Immature natural killer cell (primary cell): ENCODE measurements at places on chromosomes 12 and 14. TPM values are rescaled to one million over a fixed set of nuclear protein-coding genes. Genes with fewer than 3 reads are reported as not detected.
A peak's percentile ranks its signal among the peaks of the same experiment; 100 is the strongest.

GRCh38 chr14:22471545-22472121 is 117.4 kb downstream of the DAD1 start:
- DNase-seq: no peak
- peaks cover 6% of the 10 kb centered on the region for H3K36me3 ChIP-seq
- H3K27ac ChIP-seq: peak overlapping the region; percentile 97
- peak overlapping the region; percentile 43 for H3K4me3 ChIP-seq
- peaks cover 100% of the 10 kb centered on the region for H3K4me1 ChIP-seq
- H3K27me3 ChIP-seq: no peaks in the 10 kb centered on the region

DNA sequence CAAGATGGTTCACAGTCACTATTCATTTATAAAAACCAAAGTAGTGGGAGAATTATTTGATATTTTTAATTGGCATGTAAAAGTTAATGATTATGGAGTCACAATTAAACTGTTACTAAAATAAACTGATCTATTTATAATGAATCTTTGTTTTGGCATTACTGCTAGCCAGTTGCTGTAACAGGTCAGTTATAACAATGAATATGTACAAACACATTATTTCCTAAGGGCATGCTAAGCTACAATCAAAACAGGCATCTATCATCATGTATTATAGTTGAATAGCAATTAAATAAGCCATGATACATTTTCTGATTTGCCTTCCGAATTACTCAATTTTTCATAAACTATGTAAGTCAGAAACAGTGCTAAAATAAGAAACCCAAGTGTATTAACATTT is 518.3 kb downstream of the SLC16A7 start:
- peaks cover 2% of the 10 kb centered on the region for H3K27me3 ChIP-seq
- no peak for DNase-seq
- H3K4me3 ChIP-seq: no peak overlapping the region
- H3K4me1 ChIP-seq: no peaks in the 10 kb centered on the region

The TGFB3 gene
- polyA plus RNA-seq: not detected

GRCh38 chr12:6042446-6042845 is 82.0 kb downstream of the VWF start:
- peaks cover 3% of the 10 kb centered on the region for H3K27me3 ChIP-seq
- no peak overlapping the region for H3K27ac ChIP-seq
- no peak for DNase-seq
- no peak overlapping the region for H3K4me3 ChIP-seq
- H3K4me1 ChIP-seq: peaks cover 6% of the 10 kb centered on the region
- H3K36me3 ChIP-seq: no peaks in the 10 kb centered on the region

DNA sequence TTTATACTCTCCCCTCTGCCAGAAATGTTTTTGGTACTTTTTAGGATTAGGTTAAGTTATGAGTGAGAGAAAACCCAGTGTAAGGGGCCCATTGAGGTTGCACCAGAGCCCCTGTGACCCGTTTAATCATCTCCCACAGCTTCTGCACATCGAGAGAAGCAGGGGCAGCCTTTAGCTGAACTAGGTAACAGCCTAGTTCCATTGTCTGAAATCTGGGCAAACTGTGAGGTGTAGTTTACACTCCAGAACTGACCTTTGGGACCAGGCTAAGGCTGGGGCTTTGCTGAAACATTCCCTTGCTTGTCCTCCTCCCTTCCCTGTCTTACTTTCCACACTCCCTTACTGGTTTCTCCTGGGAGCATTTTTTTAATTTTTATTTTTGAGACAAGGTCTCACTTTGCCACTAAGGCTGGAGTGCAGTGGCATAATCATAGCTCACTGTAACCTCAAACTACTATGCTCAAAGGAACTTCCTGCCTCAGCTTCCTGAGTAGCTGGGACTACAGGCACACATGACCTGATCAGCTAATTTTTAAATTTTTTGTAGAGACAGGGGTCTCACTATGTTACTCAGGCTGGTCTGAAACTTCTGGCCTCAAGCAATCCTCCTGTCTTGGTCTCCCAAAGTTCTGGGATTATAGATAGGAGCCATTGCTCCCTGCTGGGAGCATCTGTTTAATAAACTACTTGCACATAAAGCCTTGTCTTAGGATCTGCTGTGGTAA is 25.9 kb upstream of the DHRS2 start:
- H3K4me1 ChIP-seq: peaks cover 30% of the 10 kb centered on the region
- H3K27me3 ChIP-seq: peaks cover 4% of the 10 kb centered on the region
- DNase-seq: peak; percentile 28
- peak overlapping the region; percentile 97 for H3K27ac ChIP-seq
- no peaks in the 10 kb centered on the region for H3K36me3 ChIP-seq
- peak overlapping the region; percentile 71 for H3K4me3 ChIP-seq

- no peaks in the 10 kb centered on the region for H3K36me3 ChIP-seq
- H3K27me3 ChIP-seq: peaks cover 8% of the 10 kb centered on the region
- no peak overlapping the region for H3K27ac ChIP-seq
- no peak for DNase-seq
- H3K4me3 ChIP-seq: no peak overlapping the region
Measured at GRCh38 chr14:100750762-100751699, 24.3 kb downstream of the DLK1 start.

DNA sequence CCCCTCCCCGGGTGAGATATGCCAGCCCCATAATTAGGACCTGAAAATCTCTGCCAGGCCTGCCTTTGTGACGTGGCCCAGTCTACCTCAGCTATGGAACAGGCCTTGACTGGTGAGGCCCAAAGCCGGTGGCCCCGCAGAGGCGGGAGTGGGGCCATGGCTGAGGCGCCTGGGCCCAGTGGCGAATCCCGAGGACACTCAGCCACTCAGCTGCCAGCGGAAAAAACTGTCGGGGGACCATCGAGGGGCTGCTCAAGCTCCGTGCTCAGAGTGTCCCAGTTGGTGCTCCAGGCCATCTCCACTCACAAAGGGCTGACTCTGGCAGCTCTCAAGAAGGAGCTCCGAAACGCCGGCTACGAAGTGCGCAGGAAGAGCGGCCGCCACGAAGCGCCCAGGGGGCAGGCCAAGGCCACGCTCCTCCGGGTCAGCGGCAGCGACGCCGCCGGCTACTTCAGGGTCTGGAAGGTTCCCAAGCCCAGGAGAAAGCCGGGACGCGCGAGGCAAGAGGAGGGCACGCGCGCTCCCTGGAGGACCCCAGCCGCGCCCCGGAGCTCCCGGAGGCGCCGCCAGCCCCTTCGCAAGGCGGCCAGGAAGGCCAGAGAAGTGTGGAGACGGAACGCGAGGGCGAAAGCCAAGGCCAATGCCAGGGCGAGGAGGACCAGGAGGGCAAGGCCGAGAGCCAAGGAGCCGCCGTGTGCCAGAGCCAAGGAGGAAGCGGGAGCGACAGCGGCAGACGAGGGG is 21.4 kb downstream of the ZNF641 start:
- no peaks in the 10 kb centered on the region for H3K36me3 ChIP-seq
- peaks cover under 1% of the 10 kb centered on the region for H3K4me1 ChIP-seq
- H3K4me3 ChIP-seq: no peak overlapping the region
- no peaks in the 10 kb centered on the region for H3K27me3 ChIP-seq

DNA sequence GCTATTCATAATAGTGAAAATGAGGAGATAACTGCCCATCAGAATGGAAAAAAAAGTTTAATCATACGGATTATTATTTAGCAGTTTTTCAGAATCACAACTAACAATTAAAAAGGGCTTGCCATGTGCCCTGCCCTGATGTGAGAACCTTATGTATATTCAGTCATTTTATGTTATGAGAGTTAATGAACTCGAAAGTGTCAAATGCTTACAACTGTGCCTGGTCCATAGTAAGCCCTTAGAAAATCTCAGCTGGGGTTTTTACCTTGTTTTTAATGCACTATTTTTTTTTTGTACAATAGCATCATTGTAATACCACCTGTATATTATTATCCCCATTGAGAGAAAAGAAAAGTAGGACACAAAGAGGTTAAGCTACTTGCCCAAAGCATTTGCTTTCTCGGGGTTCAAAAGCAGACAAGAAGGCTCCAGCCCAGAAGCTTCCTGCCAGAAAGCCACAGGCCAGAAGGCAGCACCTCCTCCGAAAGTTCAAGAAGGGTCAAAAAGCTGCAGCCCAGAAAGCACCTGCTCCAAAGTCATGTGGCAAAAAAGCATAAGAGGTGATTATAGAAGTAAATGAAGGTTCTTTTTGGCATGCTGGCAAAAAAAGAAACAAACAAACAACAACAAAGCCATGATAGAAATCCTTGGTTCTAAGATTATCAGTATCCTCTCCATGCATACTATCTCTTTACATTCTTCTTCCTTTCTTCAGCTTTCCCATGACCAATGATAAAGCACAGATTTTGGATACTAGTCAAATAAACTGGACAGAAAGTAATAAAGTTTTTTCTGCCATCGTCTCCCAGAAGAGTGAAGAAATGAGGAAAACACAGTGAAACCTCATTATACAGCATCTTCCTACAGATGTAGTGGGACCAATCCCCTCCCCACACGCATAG is 59.1 kb upstream of the NAP1L1 start:
- peaks cover 21% of the 10 kb centered on the region for H3K4me1 ChIP-seq
- no peak overlapping the region for H3K27ac ChIP-seq
- H3K36me3 ChIP-seq: no peaks in the 10 kb centered on the region
- DNase-seq: peak; percentile 20
- H3K27me3 ChIP-seq: peaks cover 3% of the 10 kb centered on the region

DNA sequence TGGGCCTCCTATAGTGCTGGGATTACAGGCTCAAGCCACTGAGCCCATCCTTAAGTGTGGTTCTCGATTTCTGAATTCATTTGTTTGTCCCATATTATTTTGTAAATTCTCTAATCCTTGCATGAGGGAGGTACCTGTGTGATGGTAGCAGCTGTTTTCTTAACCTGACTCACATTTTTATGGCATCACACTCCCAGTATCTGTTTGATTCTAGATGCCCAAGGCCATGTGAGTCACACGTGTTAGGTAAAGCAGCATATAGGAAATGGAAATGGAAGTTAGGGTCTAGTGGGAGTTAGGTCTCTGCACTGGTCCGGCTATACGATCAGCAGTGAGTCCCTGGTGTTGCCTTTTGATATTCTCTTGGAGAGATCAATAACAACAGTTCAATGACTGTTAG is 198.1 kb downstream of the ERC1 start:
- no peak overlapping the region for H3K27ac ChIP-seq
- H3K36me3 ChIP-seq: peaks cover 39% of the 10 kb centered on the region
- no peaks in the 10 kb centered on the region for H3K4me1 ChIP-seq

The CLEC4D gene
- polyA plus RNA-seq: not detected

GRCh38 chr12:51472984-51473383 is 48.4 kb downstream of the SLC4A8 start:
- H3K4me3 ChIP-seq: no peak overlapping the region
- no peaks in the 10 kb centered on the region for H3K4me1 ChIP-seq
- no peaks in the 10 kb centered on the region for H3K27me3 ChIP-seq
- peaks cover 25% of the 10 kb centered on the region for H3K36me3 ChIP-seq

- peaks cover 28% of the 10 kb centered on the region for H3K36me3 ChIP-seq
- H3K4me3 ChIP-seq: no peak overlapping the region
- no peaks in the 10 kb centered on the region for H3K27me3 ChIP-seq
- no peak overlapping the region for H3K27ac ChIP-seq
- DNase-seq: no peak
Measured at GRCh38 chr12:38689704-38690103, 215.7 kb downstream of the CPNE8 start.

- H3K4me3 ChIP-seq: no peak overlapping the region
- H3K27me3 ChIP-seq: peaks cover 2% of the 10 kb centered on the region
- DNase-seq: no peak
- H3K27ac ChIP-seq: no peak overlapping the region
Measured at GRCh38 chr12:2338991-2339431, 286.2 kb downstream of the CACNA1C start.

- peaks cover 14% of the 10 kb centered on the region for H3K27me3 ChIP-seq
- peaks cover 59% of the 10 kb centered on the region for H3K4me1 ChIP-seq
- no peak for DNase-seq
- H3K27ac ChIP-seq: peak overlapping the region; percentile 81
- H3K36me3 ChIP-seq: peaks cover 21% of the 10 kb centered on the region
Measured at GRCh38 chr14:92597906-92598905, 84.6 kb downstream of the RIN3 start.

- no peak overlapping the region for H3K4me3 ChIP-seq
- H3K27ac ChIP-seq: no peak overlapping the region
- no peak for DNase-seq
- H3K4me1 ChIP-seq: no peaks in the 10 kb centered on the region
Measured at GRCh38 chr14:56271970-56272369, 153.8 kb downstream of the PELI2 start.

- peaks cover 1% of the 10 kb centered on the region for H3K27me3 ChIP-seq
- H3K36me3 ChIP-seq: peaks cover 17% of the 10 kb centered on the region
- no peak for DNase-seq
Measured at GRCh38 chr12:122276242-122276641, 9.9 kb upstream of the VPS33A start.
